ENCODE measurements at places on chromosomes 7 and 10.

- DNase-seq, result no peak
These were observed 316.7 kb downstream of the CCDC3 start for GRCh38 chr10:12684784-12685183.

DNA sequence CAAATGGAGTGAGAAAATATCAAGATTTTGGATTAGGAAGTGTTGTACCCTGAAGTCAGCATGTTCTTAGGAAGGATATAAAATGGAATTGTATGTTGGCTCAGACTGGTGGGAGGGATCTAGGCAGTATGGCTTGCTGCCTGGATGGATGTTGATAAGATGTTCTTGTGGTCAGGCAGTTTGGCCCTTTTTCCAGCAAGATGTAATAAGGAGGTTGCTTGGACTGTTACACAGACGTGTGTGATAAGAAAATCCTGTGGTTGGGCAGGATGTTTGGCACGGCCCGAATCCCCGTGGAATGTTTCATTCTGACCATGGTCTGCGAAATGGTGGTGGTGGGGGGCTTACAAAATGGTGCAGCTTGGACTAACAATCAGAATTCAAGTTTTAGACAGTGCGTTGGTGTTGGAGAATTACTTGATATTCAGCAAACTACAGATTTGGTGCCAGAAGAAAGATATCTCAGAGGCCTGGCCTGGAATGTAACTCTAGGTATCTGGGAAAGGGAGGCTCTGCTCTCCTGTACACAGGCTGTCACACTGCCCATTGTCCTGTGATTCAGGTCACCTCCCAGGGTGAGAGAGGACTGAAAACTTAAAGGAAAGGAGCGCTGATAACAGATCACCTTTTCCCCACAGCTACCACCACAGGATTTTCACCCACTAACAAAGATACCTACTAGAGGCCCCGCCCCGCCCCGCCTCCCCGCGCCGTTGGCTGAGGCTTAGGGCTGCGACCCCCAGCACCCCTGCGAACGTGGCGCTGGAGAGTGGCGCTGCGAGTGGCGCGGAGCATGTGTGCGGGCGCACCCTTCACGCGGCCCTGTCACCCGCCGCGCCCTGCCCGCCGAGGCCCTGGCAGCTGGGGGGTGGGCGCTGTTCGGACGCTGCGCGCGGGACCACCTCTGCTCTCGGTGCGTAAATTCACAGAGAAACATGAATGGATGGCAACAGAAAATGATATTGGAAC, 19.3 kb upstream of the ZNF680 start:
- no peak for DNase-seq

DNA sequence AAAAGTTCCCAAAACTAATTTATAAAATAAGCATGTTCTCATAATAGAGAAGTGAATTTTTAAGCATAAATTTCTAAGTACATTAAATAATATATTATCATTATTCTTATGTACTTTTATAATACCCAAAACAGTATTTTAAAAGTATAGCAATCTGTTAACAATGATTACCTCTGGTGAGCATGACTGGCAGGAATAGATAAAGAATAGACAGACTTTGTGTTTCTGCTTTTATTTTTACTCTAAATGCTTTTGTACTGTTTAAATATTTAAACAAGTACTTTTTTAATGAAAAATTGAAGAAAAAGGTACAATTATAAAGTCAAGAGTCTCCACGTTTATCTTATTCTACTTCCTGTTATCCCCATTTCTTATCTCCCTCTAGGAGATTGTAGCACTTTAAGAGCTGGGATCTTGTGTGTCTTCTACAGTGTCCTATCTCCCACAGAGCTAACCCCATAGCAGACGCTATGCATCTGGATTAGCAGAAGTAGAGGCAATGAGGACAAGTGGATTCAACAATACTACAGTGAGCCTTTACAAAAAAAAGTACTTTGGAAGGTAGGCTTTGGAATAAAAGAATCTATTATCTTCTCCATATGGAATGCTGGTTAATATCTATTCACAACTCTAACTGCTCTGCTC, 42.9 kb downstream of the IDE start:
- no peak for DNase-seq

DNA sequence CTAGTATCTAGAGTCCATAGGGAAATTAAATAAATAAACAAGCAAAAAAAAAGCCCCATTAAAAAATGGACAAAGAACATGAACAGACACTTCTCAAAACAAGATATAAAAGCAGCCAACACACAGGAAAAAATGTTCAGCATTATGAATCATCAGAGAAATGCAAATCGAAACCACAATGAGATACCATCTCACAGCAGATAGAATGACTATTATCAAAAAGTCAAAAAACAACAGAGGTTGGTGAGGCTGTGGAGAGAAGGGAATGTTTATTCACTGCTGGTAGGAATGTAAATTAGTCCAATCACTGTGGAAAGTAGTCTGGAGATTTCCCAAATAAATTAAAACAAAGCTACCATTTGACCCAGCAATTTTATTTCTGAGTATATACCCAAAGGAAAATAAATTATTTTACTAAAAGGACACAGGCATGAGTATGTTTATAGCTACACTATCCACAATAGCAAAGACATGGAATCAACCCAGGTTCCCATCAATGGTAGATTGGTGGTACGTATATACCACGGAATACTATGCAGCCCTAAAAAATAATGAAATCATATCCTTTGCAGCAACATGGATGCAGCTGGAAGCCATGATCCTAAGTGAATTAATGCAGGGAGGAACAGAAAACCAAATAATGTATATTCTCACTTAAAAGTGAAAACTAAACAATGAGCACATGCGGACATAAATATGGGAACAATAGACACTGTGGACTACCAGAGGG, 366.5 kb upstream of the SEMA3C start:
- no peak for DNase-seq

DNA sequence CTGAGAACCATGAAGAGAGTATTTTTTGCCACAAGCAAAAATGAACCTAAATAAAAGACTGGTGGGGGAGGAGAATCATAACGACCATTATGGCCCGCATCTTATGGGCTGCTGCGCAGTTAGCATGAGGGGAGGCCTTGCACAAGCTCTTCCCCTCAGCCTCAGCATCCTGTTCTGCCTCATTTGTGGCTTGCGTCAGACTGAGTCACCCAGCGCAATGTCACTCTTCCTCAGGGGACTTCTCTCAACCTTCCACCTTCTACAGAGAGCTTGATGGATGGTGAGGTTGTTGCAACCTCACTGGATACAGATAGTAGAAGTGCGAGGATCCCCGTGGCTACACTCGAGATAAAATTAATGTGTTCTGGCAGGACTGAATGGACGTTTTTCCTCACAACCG, 16.8 kb upstream of the GPR15LG start:
- DNase-seq, result no peak

GRCh38 chr10:77638321-77639101, 903 bp upstream of the KCNMA1 start:
- DNase-seq, result peak; percentile 24

- DNase-seq, result no peak
These were observed 169.8 kb downstream of the PRKAG2 start for GRCh38 chr7:151707105-151707469.

DNA sequence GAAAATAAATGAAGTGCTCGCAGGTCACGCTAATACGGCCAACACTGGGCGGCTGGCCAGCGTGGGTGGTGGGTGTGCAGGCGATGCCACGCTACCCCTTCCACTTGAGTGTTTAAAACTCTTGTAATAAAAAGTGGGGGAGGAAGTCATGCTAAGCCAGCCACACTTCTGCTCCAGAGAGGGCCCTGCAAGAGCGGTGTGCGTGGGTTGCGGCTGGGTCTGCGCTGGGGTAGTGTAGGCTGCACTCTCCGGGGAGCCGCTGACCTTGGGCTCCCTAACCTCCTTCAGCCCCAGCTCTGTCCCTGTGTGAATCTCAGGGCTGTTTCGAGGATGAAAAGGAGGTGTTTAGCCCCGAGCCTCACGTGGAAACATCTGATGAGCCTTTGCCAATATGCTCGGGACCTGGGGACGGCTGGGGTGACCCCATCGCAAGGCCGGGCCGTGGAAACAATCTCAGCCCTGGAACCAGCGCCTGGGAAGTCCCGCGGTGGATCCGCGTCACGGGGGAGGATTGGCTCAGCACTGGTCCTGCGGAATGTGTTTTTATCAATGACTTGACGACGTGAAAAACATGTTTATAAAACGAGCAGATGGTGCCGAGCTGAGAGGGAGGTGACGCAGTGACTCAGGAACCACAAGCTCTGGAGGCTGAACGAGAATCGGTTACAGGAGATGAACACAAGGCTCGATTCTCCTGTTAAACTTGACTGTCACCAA, 278.5 kb downstream of the DNAJB6 start:
- peak; percentile 73 for DNase-seq

DNA sequence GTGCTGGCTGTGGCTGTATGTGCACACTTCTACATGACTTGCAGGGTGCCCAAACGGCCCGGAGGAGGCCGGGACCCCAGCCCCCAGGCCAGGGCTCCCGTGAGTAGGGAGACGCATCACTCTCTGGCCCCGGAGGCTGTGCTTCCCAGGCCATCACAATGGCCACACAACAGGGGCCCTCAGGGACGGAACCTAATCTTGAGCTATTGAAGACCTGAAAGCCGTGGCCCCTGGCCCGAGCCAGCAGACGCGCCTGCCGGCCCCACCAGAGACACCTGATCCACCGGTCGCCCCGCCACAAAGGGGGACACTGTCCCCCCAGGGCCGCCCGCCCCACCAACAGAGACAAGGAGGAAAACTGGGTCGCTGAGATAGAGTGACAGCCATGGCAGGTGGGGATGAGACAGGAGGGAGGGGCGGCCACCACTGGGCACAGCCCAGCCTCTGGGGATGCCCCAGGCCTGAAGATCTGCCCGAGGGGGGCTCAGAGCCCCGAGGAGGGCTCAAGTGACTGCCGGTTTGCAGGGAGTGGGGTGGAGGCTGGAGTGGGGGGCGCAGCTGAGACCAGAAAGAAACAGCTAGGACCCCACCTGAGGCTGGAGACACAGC, 10.2 kb upstream of the LFNG start:
- DNase-seq, result no peak

GRCh38 chr10:30384701-30385201, 35.7 kb upstream of the MTPAP start:
- DNase-seq, result no peak

GRCh38 chr7:82078807-82079206, 309.0 kb upstream of the HGF start:
- DNase-seq, result no peak

DNA sequence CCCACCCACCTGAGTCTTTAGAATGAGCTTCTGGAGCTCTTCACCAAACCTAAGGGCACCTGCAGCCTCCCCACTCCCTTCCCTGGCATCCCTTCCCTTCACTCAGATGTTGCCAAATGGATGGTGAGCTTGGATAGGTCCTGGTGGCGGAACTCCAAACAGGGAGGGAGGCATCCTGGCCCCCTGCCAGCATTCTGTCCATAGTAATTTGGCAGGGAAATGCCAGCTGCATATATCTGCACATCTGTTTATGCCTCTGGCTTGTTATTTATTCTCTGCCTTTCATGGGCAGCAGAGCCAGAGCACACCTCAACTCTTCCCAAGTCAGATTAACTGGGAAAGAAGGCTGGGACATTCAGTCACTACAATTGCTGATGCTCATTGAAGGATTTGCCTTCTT, 18.1 kb downstream of the KAZALD1 start:
- DNase-seq, result no peak

DNA sequence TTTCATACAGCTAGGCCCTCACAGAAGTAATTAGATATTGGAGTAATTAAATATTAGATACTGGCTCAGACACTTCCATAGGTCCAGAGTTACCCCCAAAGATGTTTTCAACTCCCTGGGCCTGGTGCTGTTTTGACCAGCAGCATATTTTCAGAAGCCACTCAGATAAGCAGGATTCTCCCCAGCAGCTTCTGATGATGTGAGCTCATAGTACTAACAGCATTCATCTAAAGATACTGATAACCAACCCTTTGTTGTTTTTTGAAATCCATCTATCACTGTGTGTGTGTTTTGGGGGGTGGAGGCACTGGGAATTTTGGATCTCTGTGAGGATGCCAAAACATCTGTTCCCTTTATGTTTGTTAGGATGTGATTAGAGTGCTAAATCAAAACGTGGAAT, 52.7 kb downstream of the VPS50 start:
- no peak for DNase-seq

DNA sequence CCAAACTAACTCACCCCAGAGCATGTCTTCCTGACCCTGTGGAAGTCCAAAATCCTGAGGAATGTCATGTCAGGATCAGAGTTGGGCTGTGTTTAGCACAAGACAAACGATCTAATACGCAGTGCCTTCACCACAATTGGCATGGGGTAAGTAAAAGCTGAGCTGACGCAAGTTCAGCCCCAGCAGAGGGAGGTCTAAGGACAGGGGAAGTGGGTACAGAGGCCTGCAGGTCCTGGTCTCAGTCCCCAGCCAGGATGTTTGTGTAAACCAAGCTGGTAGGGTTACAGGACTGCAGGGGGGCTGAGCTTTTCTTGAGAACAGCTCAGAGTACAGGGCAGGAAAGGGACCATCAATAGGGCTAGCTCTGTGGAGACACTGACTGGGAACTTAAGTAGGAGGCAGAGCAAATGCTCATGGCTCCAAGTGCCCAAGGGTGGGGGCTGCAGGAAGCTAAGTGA, 5.3 kb upstream of the KCNIP2 start:
- DNase-seq, result no peak

DNA sequence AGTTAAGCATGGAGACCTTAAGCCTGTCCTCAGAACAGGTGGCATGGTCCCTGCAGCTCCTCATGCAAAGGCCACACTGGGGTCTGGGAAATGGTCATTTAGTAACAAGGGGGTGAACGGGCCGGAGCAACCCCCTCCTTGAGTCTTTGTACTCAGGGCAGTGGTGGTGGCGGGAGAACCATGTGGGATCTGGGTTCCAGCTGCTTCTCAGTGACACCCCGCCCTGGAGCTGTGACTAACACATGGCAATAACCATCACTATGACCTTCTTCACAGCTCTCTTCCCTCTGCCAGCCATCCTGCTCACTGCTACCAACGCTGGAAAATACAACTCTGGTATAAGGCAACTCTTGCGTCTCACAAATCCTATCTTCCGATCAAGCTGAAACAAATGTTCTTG, 203.4 kb upstream of the FRMD4A start:
- no peak for DNase-seq

DNA sequence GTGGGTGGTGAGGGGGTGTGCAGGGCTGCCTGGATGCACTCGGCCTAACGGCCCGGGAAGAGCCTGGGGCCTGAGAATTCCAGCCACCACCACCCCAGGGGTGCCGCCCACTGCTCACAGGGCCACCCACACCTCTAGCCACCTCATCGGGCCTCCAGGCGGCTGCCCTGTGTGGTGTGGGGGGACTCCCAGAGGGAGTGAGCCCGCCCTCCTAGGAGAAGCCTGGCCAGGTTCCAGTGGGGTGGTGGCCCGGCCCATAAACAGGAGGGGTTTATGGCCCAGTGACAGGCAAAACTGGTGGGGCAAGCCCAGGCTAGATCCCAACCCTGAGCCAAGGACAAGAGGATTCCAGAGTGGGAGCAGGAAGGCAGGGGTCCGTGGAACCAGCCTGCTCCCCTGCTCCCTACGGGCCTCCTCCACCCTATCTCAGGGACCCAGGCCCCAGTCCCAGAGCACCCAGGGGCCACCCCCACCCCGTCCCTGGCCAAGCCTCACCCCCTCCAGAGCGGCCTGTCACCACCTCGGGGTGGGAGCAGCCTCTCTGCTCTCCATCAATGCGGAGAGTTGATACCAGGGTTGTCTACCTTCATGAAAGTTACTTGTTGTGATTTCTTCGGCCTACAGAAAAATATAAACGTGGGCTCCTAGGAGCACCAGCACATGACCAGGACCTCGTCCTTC, 20.2 kb upstream of the PDGFA start:
- no peak for DNase-seq

- DNase-seq, result no peak
These were observed 34.0 kb downstream of the PRKAR2B start for GRCh38 chr7:107078517-107078966.
